Stimulated activated CD4-positive, alpha-beta T cell treated with anti-CD3 and anti-CD28 coated beads, Interleukin-1b, Interleukin-23, amount 100 ng/mL, for 24 hours (primary cell): ENCODE measurements at places on chromosomes 1 and 21.

DNA sequence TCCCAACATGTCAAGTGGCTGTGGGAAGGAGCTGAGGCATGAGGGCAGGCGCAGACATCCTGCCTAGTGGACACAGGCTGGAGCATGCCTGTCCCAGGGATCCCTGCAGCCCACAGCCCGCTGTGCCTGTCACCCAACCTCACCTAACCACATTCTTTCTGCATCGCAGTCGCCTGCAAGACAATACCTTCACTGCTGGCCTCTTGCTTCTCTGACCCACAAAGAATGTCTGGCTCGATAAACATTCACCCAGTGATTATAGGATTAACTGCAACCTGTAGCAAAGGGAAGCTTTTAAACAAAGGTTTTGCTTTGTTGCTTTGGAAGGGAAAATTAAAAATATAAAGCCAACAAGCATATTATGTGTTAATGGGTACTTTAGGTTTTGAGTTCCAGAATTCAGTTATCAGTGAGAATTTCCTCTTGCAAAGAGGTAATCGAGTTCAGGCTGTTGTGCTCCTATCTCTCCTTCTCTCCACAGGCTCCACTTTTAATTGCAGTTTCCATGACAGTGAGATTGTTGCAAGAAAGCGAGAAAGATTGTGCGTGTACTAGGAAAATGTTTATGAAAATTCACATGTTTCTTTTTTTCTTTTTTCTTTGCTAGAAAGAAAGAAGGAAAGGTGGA lies 40.0 kb upstream of the ZNF648 start:
- no peak for DNase-seq

DNA sequence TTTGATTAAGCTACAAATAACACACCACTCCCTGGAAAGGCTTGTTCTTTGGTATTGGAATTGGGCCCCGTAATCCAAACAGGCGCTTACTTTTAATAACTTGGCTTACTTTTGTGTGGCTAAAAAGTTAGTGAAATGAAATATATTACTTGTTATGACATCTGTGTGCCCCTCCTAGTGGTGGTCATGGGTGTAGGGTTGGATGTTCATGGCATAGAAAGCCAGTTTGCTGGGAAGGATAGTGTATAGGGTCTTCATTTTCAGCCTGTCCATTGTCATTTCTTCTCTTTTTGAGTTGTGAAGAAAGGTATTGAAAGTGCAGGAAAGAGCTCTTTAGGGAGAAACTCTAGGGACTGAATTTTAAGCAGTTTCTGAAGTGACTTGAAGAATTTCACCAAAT lies 5.9 kb downstream of the CDC14A start:
- DNase-seq, result no peak

DNA sequence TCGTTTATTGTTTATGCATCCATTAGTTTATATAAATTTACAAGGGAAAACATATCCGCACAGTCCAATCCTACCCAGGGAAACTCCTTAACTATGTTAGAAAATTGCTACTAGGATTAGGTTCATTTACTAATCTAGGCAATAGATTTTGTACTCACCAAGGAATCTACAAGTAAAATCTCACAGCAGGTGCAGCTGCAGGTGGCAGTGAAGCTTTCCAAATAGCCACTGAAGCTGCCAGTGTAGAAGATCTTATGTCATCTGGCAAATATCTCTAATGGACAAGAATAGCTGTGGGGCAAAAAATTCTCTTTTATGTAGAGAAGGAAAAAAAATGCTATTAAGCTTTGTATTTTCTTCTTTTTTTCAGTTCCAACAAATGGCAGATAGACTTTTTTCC lies 963.4 kb upstream of the ADGRL4 start:
- DNase-seq, result no peak

DNA sequence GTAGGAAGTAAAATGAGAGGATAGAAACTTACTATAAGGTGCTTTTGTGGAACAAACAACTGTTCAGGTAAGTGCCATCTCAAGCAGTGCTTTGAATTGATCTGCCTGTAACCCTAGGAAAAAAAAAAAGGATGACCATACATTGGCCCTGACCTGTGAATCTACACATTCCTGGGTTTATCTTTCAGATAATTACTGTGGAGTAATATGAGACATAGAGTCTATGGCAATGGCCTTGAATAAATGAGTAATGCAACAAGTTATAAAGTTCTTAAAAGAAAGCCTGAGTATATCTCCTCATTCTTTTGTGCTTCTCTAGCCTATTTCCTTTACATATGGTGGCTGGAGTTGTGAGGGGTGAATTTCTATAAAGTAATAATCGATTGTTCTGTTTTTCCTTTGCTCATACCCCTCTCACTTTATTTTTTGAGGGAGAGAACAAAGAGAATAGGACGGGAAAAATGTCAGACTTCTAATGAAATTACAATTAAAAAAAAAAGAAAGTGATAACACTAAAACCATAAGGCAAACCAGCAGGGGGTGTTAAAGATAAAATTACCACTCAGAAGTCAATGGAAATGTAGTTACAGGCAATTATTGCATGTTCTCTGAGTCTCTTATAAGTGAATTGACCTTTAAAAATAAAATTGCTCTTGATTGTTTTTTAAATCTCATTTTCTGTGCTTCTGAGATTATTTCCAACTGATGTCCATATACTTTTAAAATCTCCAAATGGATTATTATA lies 12.4 kb upstream of the ATP1A1 start:
- no peak for DNase-seq
